IMR-90 (cell line): ENCODE measurements at places on chromosomes 12 and 14. TPM values are rescaled to one million over a fixed set of nuclear protein-coding genes. Genes with fewer than 3 reads are reported as not detected.

Gene BICDL1
- total RNA-seq: not detected in 2 replicates

Gene MGP
- 0.56 and 1.4 TPM in 2 replicates for total RNA-seq

Gene ACOT4
- total RNA-seq: 0.28 and 0.54 TPM in 2 replicates

Gene HNRNPA1
- total RNA-seq: 1,291 and 1,409 TPM in 2 replicates
